ENCODE measurements at places on chromosomes 11 and 22.

- no peak for DNase-seq
Observed at GRCh38 chr11:73652046-73652730, 5.8 kb downstream of the PLEKHB1 start.

- no peak for DNase-seq
Observed at GRCh38 chr22:44159221-44159620, 21.5 kb upstream of the PARVG start.

GRCh38 chr22:39123751-39124581 is 26.9 kb downstream of the APOBEC3H start:
- no peak for DNase-seq

DNA sequence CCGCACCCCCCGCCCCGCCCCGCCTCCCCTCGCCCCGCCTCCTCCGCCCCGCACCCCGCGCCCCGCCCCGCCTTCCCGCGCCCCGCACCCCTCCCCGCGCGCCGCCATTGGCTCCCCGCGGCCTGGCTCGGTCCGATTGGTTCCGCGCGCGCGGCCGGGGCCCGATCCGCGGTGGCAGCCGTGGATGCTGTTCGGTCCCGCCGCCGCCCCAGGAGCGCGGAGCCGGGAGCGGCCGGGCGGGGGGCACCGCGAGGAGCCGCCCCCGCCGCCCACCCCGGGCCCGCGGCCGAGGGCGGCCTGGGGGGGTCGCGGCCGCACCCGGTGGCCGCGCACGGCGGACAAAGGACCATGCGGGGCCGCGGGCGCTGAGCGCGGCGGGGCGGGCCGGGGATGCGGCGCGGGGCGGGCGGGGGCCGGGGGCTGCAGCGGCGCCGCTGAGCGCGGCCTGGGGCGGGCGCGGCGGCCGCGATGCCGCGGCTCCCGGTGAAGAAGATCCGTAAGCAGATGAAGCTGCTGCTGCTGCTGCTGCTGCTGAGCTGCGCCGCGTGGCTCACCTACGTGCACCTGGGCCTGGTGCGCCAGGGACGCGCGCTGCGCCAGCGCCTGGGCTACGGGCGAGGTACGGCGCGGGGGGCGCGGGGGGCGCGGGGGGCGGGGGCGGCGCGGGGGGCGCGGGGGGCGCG is at the start of gene B4GALNT4:
B4GALNT4 (plus strand) TSS at position 164 of the 683 bp plus-strand sequence; CDS start at position 469, 305 bp downstream.
- DNase-seq, result no peak

GRCh38 chr11:126466236-126467045 is 111.0 kb downstream of the ST3GAL4 start:
- DNase-seq, result no peak

- no peak for DNase-seq
Observed at GRCh38 chr11:118156531-118157185, 4.0 kb upstream of the SCN4B start.

GRCh38 chr11:100629671-100630070 is 57.4 kb upstream of the ARHGAP42 start:
- DNase-seq, result no peak

DNA sequence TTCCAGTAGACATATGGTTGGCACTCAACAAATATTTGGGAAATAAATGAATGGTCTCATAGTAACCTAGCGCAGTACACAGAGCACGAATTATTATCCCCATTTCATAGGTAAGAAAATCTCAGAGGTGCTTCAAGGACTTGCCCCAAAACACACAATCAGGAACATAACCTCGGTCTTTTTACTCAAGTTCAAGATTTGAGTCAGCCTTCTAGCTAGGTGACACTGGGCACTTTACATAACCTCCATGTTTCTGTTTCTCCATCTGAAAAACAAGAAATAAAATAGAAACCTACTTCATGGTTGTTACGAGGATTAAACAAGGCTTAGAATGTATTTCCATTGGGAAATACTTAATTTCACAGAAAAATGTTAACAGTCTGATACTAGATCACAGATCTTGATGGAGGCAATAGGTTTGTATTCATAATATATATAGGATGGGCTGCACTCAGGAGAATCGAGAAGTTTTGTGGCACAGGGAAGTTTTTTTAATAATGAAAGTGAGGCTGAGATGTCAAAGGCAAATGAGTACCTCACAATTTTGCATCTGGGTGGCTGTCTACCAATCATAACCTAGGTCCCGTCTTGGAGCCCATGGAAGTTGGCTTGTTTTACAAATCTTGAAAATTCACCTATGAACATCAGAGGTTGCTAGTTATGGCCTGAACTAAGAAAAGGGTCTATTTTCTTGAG is 147.4 kb upstream of the ZC3H12C start:
- DNase-seq, result no peak

- DNase-seq, result no peak
Observed at GRCh38 chr11:57031556-57031955, 42.8 kb downstream of the OR5AK2 start.

DNA sequence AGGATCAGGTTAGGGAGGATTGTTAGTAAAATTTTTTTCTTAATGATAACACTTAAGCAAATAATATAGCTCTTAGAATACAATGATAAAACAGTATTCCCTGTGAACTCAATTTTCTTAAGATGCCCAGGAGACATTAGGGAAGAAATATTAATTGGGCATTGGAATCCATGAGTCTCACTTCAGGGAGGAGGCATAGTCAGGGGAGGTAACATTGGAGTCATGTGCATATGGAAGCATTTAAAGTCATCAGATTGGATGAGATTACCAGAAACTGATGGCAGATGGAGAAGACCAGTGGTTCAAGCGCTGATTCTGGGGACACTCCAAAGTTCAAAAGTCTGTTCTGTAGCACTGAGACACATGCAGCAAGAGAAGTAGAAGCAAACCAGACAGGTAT is at the start of gene OR9G1:
OR9G1 (plus strand) TSS at position 301 of the 400 bp plus-strand sequence. CDS start 1,293 bp downstream, outside the sequence.
- no peak for DNase-seq

DNA sequence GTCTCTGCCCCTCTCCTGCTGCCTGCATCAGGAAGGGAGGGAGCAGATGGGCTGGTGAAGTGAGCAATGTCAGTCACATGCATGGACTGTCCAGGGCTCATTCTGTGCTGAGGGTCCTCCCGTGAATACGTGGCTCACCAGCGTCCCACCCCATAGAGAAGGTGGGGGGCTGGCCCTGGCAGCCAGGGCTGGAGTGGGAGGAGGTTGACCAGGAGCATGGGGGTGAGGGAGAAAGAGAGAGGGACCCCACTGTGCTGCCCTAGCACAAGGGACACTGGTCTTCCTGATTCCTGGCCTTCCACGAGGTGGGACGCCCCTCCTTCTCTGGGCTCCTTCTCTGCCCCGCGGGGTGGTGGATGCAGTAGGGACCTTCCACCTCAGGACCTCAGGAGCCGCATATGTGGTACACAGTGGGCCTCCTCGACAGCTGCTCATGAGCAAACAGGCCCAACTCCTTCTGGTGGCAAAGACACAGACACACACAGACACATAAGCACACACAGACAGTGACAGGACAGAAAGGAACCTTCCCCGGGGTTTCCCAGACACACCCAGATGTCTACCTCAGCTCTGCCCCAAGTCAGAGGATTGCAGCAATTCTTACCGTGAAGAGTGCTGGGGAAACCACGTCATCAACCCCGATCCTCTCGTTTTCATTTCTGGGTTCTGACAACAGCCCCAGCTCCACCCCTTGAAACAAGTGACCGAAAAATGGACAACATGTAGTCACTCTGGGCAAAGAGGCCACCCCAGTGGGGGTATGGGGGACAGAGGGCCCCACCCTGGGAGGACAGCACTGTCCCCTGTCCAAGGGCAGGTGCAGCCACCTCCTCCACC is 3.6 kb upstream of the APOBEC3A start:
- DNase-seq, result no peak

DNA sequence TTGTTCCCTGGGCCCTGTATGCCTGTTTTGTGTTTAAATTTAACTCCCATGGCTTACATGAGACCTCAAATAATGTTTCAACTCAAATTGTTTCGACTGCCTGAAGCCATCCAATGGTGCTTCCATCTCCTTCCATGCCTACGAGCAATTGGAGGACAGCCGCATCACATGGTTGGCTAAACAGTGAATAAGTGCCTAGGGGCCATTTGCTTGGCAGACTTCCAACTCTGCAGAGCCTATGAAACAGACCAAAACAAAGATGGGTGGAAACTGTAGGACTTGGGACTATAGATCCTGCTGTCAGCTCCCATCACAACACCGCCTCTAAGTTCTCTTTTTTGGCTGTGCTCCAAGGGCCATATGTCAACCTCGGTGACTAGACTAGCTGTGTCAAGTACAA is 84.1 kb downstream of the PARVA start:
- DNase-seq, result no peak

DNA sequence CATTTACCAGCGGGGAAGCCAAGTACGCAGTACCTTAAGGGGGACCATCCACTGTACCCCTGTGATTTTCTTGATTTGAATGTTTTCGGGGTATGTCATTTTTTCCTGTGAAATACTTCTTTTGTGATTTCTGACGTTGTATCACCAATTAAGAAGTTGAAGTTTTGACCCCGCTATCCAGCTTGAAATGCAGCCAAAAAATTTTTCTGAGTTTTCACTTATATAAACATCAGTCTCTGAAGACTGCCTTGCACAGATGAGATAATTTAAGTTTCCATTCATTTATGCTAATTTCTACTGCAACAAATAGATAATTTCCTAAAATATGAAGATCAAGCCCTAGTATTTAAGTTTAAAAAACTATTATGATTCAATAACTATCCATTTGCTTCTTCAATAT is 20.0 kb downstream of the CTSC start:
- no peak for DNase-seq

DNA sequence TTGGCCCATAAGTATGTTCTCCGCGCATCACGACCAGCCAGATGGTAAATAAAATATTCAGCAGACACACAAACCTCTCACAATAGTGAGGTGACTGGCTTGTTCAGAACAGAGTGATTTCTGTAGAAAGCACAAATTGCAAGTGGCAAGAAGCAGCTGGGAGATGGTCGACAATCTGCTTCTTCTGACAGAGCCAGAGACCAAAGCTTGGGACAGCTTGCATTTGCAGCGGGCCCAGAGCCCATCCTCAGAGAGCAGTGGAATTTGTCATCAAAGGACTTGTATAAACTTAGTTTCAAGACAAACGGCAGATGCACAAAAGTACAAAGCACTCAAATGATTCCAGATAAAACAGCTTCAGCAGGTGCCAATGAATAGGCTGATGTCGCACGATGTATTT is 7.6 kb upstream of the GALNT18 start:
- DNase-seq, result no peak

GRCh38 chr11:103077554-103077953 is 14.4 kb downstream of the DCUN1D5 start:
- DNase-seq, result no peak

GRCh38 chr11:27347359-27348339 is 15.4 kb downstream of the CCDC34 start:
- DNase-seq, result no peak

GRCh38 chr22:49103314-49104059 is 724.2 kb downstream of the BRD1 start:
- no peak for DNase-seq

- no peak for DNase-seq
Observed at GRCh38 chr22:44802071-44802700, 49.8 kb downstream of the ARHGAP8 start.

DNA sequence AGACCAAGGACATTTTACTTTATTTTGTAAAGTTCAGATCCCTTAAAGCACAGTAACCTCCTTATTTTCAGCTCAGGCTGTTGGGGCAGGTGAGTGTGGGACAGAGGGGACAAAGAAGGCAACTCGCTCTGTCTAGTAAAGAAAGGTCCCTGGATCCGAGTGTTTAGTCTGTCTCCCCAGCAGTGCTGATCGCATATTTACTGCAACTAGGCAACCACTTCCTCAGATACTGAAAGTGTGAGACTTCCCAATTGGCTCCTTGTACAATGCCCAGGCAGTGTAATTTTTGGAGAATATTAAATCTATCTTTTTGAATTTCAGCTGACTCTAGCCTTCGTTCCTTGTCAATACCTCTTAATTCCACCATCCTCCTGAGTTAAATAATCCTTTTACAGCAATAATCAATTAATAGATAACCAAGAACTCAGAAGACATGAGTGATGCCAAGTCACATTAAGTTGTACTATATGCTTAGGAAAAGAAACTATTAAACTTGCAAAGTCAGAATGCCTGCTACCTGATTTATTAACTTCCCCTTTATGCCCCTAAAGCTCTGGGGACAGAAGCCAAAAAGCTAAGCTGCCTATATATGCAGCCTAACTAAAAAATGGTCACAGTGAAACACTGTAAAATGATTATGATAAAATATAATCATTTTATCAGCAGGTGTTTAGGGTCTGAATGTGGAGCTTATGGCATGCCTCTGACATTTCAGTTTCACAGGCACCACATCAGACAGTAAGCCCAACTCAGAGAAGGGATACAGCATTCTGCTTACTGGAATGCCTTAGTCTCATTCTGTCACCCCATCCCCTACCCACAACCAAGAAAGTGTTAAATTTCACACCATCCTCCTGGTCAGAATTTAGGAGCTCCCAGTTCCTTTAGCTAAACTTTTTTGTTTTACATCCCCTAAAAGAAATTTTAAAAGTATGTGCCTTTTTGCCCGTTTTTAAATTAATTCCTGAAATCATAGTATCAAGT is 138.7 kb downstream of the TRIM44 start:
- no peak for DNase-seq

GRCh38 chr11:35013514-35014233 is 97.3 kb downstream of the PDHX start:
- DNase-seq, result no peak

GRCh38 chr11:27470166-27470565 is 2.4 kb downstream of the LGR4 start:
- no peak for DNase-seq

DNA sequence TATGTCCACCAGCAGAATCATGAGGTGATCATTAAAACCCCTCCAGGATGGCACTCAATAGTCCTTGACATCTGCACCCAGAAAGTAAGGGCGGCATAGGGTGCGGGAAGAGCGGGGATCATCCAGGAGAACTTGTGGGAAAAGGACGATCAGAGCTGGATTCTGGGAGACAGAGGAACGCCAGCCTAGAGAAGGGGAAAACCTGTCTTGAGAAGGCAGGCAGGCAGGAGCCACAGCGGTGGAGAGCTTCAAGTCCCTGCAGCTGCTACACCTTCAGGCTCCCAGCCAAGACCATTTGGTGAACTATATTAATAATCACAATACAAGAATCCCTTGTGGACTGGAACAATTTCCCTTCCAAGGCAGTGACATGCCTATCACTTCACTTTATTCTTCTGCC is 134.3 kb downstream of the BUD13 start:
- DNase-seq, result no peak

DNA sequence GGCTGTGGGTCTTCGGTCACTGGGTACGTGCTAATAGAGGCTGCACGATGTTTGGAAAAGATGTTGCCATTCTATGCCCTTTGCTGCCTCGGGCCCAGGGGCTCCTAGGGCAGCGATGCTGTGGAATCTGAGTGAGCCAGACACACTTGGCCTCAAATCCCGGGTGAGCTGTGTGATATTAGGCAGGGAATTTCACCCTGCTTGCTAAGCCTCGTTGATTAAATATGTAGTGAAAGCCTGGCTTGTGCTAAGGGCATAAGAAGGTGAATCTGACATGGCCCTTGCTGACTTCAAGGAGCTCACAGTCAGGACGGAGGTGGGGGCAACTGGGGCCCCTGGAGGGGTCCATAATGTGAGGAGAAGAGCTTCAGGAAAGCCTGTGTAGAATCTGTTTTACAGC is 5.4 kb upstream of the HMOX1 start:
- DNase-seq, result no peak

- no peak for DNase-seq
Observed at GRCh38 chr11:107043242-107044006, 25.1 kb upstream of the GUCY1A2 start.

GRCh38 chr11:772429-773390 is 4.6 kb downstream of the GATD1 start:
- DNase-seq, result no peak

Measured in GF-D8 (cell line).